ENCODE measurements at places on chromosomes 5 and 9.

GRCh38 chr9:38019731-38020130 is 49.3 kb downstream of the SHB start:
- no peak for DNase-seq

DNA sequence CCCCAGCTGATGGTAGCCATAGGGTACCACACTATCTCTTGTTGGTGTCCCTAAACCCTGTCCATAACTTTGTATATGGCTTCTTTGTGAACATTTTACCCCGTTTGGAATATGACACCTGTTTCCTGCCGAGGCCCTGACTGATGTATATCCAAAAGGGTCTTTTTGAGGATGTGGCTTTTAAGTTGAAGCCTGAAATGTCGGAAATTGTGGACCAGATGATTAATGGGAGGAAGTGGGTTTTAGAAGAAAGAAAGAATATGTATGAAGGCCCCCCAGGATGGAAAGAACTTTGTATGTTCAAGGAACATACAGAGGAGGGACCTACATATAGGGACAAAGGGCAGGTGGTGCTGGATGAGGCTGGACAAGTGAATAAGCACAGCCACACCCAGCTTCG is 16.7 kb upstream of the TNFSF8 start:
- DNase-seq: no peak

DNA sequence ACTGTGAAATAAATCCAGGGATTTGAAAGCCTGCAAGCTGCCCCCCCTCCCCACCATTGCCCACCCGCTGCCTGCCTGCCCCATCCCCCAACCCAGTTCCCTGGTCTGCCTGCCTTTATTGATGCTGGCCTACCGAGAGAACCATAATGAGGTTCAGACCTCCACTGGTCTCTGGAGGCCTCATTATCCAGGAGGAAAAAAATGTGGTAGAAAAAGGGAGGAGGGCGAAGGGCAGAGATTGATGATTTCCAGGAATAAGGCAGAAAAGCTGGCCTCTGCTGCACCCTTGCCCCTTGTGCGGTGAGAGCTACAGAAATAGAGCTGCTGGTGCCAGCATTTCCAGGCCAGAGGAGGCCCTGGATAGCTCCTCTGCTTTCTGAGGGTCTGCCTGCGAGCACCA is 216.1 kb downstream of the PAPPA start:
- DNase-seq: no peak

DNA sequence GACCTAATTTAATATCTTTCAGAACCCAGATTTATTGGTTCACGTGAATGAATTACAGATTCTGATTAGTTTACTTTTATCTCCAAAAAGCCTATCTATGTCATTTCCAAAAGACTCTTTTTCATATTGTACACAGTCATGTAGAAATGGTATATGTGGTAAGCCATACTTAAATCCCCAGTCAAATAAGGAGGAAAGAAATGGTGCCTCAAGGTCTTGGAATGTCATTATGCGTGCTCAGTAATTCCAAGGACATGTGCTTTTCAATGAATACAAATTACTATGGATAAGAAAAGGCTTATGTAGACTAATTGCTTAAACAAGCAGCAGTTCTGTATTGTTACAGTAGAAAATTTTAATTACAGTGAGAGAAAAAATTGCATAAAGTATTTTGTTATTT is 64.1 kb upstream of the TYRP1 start:
- DNase-seq: no peak

DNA sequence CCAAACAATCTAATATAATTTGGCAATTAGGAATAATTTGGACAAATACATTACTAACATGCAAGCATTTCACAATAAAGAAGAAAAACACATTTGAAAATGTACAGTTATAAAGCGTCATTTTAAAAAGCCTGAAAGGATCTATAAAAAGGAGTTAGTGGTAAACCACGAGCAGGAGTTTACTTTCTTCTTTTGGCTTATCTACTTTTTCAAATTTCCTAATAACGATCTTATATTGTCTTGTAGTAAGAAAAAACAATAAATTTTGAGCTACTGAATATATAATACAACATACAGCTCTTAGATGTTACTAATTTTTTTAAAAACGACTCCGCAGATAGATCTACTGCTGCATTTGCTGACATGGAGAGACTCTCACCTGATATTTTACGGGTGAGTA is 79.9 kb downstream of the SMIM23 start:
- no peak for DNase-seq

DNA sequence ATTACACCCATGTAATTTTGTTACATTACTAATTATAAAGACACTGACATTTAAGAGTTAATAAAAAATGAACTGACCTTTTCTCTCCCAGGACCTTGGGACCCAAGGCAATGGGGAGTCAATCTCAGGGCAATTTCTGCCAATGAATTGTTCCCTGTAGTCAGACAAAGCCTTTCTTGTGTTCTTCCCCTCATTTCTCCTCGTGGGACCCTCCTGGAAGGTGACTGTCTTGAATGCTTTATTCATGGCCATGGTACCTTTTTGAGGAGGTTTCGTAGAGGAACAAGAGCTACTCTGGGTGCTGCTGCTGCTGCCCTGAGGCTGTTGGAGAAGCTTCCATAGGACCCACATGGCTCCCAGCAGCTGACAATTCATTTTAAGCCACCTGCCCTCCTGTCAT is 190.3 kb downstream of the SNX18 start:
- no peak for DNase-seq

Data from activated CD8-positive, alpha-beta memory T cell treated with anti-CD3 and anti-CD28 coated beads for 4 hours (primary cell).